ENCODE measurements at places on chromosomes 16 and 17.

- no peak for DNase-seq
Measured at GRCh38 chr17:57283203-57283971, 27.1 kb downstream of the MSI2 start.

- DNase-seq = no peak
Measured at GRCh38 chr17:48747445-48748363, 19.2 kb upstream of the HOXB13 start.

DNA sequence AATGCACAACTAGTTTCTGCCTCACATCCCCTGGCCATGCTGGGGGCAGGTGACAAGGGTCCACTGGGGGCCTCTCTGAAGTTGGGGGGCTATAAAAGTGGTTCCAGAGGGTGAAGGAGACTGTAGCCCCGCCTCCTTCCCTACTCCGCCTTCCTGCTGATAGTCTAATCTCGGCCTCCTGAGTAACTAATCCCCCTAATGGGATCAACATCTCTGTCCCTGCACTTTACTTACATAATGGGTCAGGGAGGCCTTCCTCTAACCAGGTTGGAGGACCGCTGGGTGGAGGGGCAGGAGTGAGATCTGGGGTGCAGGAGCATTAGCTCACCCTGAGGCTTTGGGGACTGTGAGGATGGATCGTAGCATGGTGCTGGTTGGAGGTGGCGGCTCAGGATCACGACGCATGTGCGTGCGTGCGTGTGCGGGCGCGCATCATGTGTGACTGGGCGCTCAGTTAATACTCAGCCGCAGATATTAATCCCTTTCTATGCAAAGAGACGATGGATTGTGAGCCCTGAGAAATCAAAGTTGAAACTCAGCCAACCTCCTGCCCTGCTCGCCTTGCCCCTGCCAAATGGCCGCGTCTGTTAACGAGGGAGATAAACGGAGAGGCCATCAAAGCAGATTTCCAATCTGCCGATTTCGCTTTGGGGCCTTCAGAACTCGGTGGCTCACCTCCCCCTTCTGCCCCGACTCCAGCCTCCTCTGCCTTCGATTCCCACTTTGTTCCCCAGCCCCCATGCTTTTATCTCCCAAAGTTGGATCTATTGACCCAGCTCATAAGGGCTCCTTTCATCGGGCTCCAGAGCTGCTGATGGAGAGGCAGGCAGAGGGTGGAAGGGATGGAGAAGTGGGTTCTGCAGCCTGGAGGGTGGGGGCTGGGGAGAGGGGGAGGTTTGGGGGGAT, 107.3 kb downstream of the SDK2 start:
- no peak for DNase-seq

DNA sequence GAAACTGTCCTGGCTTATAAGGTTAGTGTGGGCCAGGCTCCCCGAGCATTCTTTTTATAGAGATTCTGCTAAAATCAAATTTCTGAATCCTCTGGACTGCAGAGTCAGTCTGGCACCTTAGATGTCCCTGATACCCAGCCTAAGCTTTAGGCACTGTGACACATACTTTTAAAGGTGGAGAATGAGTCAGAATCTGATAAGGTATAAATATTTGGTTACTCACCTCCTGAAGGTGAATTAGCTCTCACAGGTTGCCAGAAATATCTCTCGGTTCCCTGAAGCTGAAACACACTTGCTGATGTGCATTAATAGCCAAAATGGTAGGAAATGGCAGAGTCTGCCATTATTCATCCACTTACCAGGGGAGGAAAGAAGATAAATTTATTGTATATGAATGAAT, 446.9 kb downstream of the UTP18 start:
- no peak for DNase-seq

DNA sequence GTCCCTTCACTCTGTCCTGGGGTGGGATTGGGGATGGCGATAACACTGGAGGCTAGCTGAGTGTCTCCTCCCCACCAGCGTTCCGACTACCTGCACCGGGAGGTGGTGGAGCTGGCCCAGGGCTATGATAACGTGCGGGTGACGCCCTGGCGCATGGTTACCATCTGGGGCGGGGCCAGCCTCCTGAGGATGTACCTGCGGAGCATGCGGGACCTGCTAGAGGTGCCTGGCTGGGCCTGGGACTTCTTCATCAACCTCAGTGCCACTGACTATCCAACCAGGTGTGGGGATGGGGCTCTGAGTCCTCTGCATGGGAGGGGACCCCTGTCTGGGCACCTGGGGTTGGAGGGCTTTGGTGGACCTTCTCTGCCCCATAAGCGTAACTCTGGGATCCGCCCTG, 8.8 kb downstream of the XYLT2 start:
- DNase-seq = no peak

DNA sequence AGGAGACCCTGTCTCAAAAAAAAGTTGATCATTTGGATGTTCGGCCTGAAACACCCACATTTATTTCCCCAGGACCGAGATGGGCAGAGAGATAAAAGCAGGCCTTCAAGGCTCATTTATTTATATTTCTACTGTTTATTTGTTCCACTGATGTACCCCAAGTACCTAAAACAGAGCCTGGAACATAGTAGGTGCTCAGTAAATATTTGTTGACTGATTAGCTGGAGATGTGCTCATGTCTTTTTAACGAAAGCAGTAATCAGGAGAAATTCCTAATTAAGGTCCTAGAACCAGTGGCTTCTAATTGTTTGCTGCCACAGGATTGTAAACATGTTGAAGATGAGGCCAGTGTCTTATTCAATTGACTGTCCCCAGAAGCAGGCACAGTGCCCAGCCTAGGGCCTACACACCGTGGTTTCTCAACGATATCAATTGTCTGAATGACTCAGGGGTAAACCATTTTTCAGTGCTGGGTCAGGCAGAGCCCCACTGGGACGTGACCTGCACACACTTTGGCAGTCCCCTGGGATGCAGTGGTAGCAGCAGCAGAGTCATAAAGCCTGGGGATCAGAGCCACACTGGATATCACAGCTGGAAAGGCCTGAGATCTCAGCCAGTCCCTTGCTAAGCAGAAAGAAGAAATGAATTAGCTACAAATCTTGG, 34.8 kb downstream of the SOST start:
- no peak for DNase-seq

DNA sequence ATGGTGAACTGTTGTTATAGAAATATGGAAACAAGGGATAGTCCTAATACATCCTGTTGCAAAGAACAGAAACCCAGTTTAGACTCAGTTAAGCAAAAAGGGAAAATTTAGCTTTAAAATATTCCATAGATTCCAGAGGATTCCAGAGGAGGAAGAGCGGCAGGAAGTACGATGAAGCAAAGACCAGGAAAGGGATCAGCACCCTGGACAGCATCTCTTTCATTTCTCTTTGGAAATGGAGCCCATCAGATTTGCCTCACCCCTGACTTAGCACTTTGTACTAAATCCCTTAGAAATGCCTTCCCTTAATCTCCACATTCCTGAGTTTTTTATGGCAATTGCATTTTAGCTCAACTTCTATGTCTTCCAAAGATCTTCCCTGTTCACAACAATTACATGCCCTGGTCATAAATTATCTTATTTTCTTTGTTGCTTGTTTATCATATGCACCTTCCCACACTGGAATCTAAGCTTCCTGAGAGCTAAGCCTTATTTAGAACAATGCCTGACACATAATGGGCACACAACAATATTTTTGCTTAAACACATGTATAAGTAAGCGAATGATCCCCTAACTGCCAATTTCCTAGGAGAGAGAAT, 150.0 kb upstream of the RBFOX1 start:
- DNase-seq = no peak

DNA sequence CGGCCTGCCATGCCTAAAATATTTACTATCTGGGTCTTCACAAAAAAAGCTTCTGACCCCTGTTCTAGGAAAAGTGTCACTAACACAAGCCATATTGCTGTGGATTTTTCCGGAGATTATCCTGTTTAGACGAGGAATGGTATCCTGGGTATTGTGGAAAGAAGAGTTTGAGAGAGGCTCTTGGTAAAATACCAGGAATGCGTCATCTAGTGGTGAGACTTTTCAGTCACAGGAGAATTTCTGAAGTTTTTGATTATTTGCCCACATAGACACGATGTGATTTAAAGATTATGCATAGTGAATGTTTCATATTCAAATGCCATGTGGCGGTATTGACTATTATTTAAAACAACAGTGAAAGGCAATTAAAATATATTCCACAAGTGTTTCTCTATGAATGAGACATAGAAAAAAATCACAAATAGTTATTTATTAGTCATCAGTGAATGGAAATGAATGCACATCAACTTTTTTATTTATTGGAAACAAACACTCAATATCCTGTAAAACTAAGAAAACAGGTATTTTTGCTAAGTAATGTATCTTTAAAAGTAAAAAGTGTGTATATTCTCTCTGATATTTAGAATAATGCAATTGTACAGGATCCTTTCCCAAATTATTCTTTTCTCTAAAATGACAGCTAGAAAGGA, 7.8 kb downstream of the KRT28 start:
- DNase-seq = no peak

GRCh38 chr17:67452681-67453554, 75.8 kb downstream of the PITPNC1 start:
- no peak for DNase-seq

DNA sequence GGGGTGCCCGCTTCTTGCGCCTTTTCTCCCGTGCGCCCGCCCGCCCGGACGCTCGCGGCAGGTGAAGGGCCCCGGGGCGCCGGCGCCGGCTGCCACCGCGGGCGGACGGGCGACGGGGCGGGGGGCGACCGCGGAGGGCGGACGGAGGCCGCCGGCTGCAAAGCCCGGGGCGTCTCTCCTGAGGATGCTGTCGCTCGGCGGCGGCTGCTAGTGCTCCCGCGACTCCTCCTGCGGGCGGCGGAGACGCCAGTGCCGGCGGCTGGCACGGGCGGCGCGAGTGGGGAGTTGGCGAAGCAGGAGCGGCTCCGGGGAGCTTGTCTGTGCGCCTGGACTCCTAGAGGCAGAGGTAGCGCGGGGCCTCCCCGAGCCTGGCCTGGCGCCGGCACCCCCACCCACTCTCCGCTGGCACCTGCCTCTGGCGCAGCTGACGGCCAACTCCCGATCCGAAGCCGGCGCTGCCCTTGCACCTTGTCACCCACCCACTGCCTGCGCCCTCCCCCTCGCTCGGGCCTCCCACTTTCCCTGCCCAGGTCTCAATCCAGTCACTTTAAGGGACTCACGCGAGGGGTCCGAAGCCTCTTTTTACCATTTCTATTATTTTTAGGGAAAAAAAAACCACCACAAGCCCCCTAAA, at the start of gene FAM20A:
Gene FAM20A, minus strand, starts transcription at position 437 of the 634 bp plus-strand sequence. CDS start 701 bp downstream, outside the sequence.
- no peak for DNase-seq

DNA sequence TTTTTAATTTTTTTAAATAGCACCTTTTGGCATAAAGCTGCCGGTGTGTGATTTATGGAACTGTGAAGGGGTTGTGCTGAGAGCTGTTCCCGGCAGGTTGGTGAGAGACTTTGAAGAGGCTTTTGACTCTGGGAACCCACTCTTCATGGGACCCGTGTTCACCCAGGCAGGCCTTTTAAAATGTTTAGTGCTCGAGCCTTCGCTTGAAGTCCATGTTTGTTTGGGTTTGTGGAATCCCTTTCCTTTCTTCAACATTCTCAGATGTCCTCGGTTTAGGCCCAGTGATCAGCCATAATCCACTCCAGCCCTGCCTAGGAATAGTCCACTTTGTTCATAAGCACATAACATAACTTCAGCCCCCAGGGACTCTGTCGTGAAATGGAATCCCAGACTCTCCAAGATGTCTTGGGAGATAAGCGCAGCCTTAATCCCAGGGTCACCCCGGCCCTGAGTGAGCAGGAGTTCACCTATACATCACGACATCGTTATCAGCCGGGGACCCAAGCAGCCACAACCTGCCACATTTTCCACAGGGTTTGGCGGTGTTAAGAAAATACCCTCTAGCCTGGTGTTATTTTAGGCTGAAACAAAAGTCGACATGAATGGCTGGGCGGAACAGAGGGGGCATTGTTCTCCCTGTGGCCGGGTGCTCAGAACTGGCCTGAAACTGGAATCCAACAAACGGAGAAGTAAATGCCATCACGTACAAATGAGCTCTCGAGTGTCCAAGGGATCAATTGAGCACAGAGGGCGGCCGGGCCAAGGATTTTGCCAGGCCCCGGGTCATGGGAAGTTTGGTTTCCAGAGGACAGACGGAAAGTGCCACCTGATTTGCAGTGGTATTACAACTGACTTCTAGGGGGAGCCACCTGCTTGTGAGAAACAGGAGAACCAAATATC, 145.7 kb upstream of the IRX3 start:
- DNase-seq = no peak

DNA sequence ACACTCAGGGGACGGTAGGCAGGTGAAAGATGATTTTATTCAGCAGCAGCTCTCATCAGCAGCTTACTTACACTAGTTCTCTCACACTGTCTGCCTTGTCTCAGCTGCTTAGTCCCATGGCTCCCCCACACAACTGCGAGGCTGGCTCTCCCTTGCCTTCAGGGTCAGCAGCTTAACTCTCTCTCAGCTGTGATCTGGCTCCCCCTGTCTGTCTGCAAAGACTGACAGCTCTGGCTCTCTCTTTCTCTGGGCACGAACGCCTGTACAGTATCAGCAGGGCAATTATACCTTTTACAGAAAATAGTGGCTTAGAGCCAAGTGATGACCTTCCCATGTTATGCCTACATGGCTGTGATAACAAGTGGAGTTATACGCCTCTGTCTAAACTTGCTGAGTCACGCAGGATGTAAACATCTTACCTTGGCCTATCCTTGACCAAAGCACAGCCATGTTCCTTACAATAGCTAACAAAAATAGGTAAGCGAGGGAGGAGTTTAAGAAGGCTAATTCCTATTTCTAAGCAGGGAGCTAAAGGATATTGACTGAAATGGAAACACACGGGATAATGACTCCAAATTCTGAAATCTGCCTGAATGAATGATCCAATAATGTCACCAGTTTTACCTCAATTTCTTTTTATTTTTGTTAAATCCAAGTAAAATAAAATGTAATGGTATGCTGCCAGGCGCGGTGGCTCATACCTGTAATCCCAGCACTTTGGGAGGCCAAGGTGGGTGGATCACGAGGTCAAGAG, 1.1 kb upstream of the NDUFAB1 start:
- DNase-seq = no peak

DNA sequence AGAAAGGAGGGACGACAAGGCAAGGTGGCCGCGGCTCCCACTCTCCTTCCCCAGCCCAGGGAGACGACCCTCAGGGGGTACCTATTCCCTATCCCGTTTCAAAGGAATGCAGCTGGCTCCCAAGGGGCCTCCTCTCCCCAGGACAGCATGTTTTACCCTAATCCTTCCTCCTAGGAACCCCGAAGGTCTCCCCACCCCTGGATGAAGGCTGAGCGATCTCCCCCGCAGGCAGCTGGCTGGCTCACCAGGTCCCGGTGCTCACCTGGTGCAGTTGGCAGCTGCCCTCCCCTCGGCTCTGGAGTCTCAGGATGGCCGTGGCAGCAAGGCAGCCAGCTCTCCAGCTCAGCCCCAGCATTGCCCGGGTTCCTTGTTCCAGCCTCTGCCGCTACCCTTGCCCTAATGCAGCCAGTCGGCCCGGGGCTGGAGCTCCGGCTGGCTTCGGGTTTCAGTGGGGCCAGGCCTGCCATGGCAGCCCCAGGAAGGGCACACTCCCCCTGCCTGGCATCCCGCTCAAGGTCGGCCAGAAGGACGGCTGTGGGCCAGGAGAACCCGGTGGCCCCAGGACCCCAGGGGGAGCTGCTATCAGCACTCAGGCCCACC, 4.6 kb downstream of the CLUH start:
- no peak for DNase-seq

DNA sequence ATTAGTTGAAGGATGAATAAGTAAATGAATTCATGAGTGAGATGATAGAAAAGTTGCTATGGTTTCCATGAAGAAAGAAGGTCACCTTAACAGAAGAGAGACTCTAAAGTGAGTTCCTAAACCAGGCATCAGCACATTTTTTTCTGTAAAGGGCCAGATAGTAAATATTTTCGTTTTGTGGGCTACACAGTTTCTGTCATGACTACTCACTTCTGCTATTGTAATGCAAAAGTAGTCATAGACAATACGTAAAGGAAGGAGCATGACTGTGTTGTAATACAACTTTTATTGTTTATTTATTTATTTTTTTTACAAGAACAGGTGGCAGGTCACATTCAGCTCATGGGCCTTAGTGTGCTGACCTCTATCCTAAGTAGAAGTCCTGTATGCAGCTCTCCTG, 426.1 kb upstream of the DYNLRB2 start:
- DNase-seq = no peak

Data from stimulated activated CD4-positive, alpha-beta T cell treated with anti-CD3 and anti-CD28 coated beads, Interleukin-4, amount 100 ng/mL, for 48 hours (primary cell).